Smooth muscle cell of the pulmonary artery (primary cell): ENCODE measurements at places on chromosomes 16 and 17. TPM values are rescaled to one million over a fixed set of nuclear protein-coding genes. Genes with fewer than 3 reads are reported as not detected.

C16orf96 gene
- 0.07 TPM in 1 of 2 replicates, not detected in the other for total RNA-seq

PABPN1L gene
- not detected in 2 replicates for total RNA-seq

ADORA2B gene
- total RNA-seq, result 22.6 and 28.2 TPM in 2 replicates

HBA2 gene
- not detected in 2 replicates for total RNA-seq

TTYH2 gene
- total RNA-seq, result 1.8 TPM in 2 replicates

TPSAB1 gene
- not detected in 2 replicates for total RNA-seq

PRAC2 gene
- total RNA-seq, result not detected in 2 replicates

CTRB1 gene
- not detected in 2 replicates for total RNA-seq

AIPL1 gene
- not detected in 2 replicates for total RNA-seq

PLXDC1 gene
- 0.50 and 3.5 TPM in 2 replicates for total RNA-seq

RNF157 gene
- 0.07 and 0.30 TPM in 2 replicates for total RNA-seq

CTCF gene
- 16.6 and 21.2 TPM in 2 replicates for total RNA-seq
